ENCODE measurements at places on chromosomes 5 and 9.

DNA sequence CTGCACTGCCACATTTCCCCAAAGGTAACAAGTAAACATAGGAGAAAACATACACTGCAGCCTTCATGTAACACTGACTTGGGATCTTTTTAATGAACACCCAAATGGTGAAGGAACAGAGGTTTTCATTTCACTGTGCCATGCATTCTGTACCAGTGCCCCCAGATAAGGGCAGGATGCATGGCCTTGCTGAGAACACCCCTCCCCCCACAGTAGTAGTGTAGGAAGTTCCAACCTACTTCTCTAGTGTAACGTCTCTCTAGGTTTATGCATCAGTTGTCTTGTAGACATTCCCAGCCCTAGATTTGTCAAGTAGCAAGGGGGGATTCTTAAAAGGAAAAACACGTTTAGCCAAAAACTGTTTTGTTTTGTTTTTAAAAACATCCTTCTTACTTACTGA is 29.9 kb downstream of the MAP3K1 start:
- no peak for DNase-seq

- no peak for DNase-seq
These were observed 55.5 kb upstream of the MEF2C start for GRCh38 chr5:88938488-88938887.

GRCh38 chr5:133508845-133509741 is 103.2 kb downstream of the FSTL4 start:
- DNase-seq = no peak

DNA sequence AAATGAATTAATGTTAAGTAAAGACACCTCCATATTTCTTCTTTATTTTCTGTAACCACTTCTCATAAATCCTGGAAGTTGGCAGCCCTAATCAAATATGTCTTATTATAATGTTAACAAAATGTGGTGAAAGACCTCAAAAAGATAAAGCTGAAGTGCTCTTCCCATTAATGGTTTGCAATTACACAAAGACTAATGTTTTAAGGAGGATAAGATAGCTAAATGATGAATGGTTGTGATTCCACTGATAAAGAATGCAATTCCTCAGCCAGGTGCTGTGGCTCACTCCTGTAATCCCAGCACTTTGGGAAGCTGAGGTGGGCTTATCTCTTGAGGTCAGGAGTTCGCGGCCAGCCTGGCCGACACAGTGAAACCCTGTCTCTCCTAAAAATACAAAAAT is 125.8 kb upstream of the SNX2 start:
- DNase-seq = no peak

GRCh38 chr5:113195251-113195650 is 218.7 kb downstream of the DCP2 start:
- no peak for DNase-seq

GRCh38 chr9:101083448-101084202 is 55.1 kb downstream of the PLPPR1 start:
- DNase-seq = no peak

- no peak for DNase-seq
These were observed 225.9 kb upstream of the PCSK5 start for GRCh38 chr9:75664597-75664996.

DNA sequence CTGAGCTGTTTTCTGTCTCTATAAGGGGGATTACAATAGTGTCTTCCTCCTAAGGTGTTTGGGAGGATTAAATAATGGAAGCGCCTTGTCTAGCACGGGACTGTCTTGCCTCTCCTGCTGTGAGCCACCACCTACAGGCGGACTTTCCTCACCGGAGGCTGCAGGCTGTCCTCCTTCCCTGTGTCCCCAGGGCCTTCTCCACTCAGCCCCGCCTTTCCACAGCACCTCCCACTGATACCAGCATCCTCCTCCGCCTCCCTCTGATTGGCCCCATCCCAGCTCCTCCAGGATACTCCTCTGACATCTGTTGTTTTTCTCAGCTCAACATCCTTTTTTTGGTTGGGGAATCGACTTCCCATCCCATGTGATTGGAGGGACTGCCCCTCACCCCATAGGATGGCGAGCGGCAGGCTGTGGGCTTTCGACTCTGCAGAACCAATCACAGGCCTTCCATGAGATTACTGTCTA is 851 bp upstream of the ZDHHC12 start:
- DNase-seq = peak; percentile 94
